Naive B cell (primary cell): ENCODE measurements at places on chromosomes 1 and 21. TPM values are rescaled to one million over a fixed set of nuclear protein-coding genes. Genes with fewer than 3 reads are reported as not detected.

Gene VTCN1
- polyA plus RNA-seq = not detected

Gene UQCRH
- 280 TPM for polyA plus RNA-seq

DNA sequence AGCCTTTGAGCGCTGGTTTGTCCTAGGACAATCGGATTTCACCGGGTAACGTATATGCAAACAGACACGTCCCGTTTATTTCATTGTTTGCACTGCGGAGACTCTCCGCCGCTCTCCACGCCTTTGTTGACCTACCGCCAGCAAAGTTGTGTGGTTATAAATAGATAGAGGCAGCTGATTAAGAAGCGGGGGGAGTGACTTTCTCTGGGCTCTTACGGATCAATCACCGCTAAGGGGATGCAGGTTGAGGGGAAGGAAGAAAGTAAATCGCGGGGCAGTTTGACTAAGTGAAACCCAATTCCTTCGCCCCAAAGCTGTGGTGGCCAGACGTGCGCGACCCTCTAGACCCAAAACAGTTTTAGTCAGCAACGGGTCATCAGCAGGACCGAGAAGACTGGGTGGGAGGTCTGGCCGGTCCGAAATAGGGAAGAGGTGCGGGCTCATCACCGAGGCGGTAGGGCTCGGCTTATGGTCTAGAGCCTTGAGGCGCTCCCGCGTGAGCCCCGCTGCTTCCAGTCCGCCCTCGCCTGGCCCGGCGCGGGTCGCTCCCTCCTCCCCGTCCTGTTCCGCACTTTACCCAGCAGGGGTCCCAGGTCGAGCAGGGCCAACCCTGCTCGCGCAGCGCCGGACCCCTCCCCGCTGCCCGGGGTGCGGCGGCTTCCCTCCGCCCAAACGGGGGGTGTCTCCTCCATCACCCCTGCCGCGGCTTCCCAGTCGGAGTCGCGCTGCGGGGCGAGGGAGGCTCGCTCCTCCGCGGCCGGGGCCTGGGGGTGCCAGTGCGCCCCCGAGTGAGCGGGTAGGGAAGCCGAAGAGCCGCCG, 120.8 kb upstream of the RRP15 start:
- DNase-seq = peak; percentile 3
- H3K36me3 ChIP-seq = peaks cover 10% of the 10 kb centered on the region
- H3K4me3 ChIP-seq = peak overlapping the region; percentile 78
- peak overlapping the region; percentile 63 for H3K27ac ChIP-seq
- peaks cover 24% of the 10 kb centered on the region for H3K4me1 ChIP-seq
- peaks cover 31% of the 10 kb centered on the region for H3K27me3 ChIP-seq

- peaks cover 3% of the 10 kb centered on the region for H3K4me1 ChIP-seq
- no peak overlapping the region for H3K4me3 ChIP-seq
- no peak overlapping the region for H3K27ac ChIP-seq
- no peaks in the 10 kb centered on the region for H3K36me3 ChIP-seq
- H3K27me3 ChIP-seq = no peaks in the 10 kb centered on the region
- no peak for DNase-seq
Measured at GRCh38 chr1:212141404-212141803, 105.9 kb downstream of the DTL start.

DNA sequence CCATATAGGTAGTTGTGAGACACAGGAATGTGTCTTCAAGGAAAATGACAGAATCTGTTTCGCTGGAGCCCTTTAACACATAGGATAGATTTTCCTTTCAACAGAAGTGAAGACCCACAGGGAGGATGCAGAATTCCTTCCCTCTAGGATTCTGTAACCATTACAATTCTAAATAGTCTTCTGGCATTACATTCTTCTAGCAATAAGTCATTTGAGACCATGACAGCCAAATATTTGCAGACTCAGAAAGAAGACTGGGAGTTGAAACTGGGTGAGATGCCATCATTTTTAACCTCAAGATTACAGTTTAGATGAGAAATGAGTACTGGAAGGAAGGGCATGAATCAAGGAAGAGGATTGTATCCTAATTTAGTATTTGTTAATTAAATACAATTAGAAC, 61.6 kb downstream of the ZBTB18 start:
- DNase-seq = no peak
- H3K27ac ChIP-seq = no peak overlapping the region
- H3K4me1 ChIP-seq = peaks cover 17% of the 10 kb centered on the region
- peaks cover 9% of the 10 kb centered on the region for H3K27me3 ChIP-seq
- H3K4me3 ChIP-seq = no peak overlapping the region

DNA sequence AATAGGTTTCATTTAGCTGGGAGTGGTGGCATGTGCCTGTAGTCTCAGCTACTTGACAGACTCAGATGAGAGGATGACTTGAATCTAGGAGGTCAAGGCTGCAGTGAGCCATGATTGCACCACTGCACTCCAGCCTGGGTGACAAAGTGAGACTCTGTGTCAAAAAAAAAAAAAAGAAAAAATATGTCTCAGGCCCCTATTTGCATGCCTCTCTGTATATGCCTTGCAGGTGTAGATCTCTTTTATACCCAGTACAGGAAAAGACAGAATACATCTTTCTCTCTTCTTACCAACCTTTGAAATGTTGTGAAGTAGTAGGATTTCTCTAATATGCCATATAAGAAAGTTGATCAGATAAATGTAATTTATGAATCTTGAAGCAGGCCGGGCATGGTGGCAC, 6.4 kb downstream of the CNR2 start:
- H3K36me3 ChIP-seq = peaks cover 22% of the 10 kb centered on the region
- H3K27me3 ChIP-seq = no peaks in the 10 kb centered on the region
- DNase-seq = no peak
- peak overlapping the region; percentile 32 for H3K27ac ChIP-seq
